Fibroblast of upper back skin (primary cell): ENCODE measurements at places on chromosomes 6 and 20.

DNA sequence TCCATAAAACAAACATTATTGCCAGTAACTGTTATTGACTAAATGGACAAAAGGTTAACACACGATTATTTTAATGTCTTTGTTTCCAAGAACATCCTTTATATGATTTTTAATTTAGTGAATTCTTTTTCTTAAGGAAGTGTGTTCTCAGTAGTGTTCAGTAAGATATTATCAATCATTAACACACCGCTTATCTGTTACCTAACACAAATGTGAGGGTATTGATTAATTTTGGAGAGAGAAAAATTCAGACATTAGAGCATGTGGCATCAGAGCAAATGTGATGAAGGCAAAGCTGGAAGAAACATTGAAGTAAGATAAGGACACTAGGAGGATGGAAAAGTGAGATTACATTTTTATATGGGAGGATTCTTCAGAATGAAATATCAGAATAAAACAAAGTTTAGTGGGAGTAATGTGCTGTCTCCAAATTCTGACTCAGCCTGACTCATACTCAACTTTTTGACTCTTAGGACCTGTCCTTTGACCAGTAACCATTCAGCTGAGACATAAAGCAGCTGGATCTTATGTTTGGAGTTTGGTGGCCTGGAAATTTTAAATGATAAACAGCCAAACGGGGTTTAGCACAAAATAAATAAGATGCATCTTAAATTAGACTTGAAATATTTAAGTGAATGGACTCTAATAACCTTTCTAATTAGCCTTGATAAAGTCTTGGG lies 348.6 kb downstream of the CD109 start:
- DNase-seq: peak; percentile 31

DNA sequence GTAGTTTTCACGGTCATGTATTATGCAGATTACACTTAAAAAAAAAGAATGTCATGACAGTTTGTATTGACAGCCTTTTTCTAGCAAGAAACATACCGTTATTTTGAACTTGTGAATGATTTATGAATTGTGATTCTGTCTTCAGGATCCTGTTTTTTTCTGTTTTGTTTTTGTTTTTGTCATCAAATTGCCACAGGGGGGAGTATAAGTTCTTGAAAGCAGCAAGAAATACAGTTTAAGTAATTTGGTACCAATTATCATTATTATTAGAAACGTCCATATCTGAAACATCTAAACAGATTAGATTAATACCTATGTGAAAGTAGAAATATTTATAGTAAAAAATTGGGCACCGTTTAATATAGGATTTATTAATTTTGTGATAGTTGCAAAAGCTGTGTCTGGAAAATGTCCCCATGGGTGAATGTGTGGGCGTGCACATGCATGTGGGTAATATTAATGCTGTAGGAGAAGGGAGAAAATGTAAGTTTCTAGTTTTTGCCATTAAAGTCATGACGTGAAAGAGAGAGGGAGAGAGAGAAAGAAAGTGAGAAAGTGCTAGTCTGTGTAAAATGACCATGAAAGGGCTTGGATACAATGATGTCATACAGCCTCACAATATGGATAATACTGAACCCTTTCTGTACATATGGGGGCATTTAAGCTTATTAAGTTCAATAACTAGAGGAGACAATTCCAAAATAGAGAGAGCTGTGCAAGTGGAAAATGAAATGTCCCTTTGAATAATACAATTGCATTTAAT lies 9.4 kb upstream of the CCN2 start:
- DNase-seq: no peak

GRCh38 chr6:153553627-153554026 lies 422.5 kb upstream of the RGS17 start:
- no peak for DNase-seq

DNA sequence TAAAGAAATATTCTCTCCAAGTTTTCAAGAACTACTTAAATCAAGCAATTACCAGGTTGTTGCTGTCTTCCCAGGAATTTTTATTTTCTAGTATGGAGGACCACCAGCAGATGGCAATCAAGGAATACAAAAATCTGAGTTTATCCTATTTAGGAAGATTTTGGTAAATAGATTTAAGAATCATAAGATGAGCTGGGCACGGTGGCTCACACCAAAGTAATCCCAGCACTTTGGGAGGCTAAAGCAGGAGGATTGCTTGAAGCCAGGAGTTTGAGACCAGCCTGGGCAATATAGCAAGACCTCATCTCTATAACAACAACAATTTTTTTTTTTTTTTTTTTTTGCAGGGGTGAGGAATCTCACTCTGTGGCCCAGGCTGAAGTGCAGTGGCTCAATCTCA lies 19.3 kb upstream of the SEC63 start:
- peak; percentile 42 for DNase-seq

DNA sequence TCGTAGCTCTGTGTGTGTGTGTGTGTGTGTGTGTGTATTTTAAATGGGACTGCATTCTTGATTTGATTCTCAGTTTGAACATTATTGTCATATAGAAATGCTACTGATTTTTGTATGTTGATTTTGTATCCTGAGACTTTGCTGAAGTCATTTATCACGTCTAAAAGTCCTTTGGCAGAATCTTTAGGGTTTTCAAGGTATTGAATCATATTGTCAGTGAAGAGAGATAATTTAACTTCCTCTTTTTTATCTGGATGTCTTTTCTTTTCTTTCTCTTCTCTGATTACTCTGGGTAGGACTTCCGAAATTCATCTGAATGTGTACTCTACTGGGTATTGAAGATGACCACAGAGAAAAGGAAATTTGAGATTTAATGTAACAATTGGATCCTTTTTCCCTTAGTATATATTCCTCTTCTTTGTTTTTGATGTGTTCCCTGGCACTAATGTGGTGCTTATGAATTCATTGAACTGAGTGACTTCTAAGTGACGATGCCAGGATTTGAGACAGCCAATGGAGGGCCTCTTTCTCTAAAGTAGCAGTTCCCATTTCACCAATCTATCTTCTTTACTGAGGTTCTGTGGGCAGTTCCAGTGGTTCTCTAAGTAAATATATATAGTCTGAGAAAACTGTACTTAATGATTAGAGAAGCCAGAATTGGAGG lies 47.6 kb downstream of the TNFAIP3 start:
- no peak for DNase-seq
